CD8-positive, alpha-beta memory T cell (primary cell): ENCODE measurements at places on chromosomes 12 and 14.

GRCh38 chr12:6375269-6376078, at the start of gene SCNN1A:
Gene SCNN1A (minus strand): TSS chr12:6375563. CDS start chr12:6374783, 780 bp downstream.
- DNase-seq, result no peak

DNA sequence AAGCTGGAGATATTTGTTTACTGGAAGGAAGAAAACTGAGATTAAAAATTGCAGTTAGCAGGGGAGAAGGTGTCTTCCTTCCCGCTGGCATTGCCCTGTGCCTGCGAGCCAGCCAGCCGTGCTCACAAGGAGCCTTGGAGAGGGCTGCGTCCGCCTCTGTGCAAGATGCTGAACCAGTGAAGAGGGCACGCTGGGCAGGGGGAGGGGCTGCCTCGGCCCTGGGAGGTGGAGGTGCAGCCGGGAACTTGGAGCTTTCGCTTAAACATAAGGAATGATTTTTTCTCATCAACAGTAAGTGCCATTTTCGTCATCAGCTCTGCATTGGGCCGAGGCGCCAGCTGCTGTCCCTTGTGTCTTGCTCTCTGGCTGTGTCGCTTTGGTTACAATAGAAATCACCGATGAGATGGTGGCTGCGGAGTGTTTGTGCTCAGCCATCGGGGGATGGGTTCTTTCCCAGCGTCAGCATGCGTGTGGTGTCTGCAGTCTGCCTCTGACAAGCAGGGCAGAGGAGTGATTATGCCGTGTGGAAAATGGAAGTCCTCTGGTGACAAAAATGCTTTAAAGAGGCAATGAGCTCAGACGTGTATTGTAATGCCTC, 97.3 kb downstream of the ESR2 start:
- DNase-seq, result no peak

DNA sequence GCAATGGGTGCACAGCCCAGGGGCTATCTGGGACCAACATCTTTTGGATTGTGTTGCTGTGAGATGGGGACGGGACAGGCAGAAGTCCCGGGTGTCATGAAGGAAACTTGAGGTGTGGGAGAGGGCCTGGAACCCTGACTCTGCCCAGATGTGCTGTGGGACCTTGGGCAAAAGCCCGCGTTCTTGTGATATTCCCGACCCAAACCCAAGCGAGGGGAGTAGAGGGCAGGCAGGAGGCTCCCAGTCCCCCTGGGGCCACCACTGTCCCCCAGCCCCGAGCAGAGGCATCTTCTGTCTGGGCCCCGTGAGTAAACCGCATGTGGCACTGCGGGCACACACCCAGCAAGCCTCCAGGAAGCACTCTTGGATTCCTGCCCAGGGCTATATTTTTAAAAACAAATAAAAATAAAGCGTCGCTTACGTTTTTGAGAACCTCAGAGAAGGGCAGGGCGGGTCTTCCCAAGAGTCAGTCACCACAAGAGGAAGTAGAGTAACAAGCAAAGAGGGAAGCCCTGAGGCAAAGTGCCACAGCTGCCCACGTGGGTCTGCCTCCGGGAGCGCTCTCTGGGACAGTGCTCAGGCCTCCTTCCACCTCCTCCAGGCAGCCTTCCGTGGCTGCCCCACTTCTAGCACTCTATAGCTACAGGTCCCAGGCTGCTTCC, 39.5 kb downstream of the BEGAIN start:
- DNase-seq, result peak; percentile 27

DNA sequence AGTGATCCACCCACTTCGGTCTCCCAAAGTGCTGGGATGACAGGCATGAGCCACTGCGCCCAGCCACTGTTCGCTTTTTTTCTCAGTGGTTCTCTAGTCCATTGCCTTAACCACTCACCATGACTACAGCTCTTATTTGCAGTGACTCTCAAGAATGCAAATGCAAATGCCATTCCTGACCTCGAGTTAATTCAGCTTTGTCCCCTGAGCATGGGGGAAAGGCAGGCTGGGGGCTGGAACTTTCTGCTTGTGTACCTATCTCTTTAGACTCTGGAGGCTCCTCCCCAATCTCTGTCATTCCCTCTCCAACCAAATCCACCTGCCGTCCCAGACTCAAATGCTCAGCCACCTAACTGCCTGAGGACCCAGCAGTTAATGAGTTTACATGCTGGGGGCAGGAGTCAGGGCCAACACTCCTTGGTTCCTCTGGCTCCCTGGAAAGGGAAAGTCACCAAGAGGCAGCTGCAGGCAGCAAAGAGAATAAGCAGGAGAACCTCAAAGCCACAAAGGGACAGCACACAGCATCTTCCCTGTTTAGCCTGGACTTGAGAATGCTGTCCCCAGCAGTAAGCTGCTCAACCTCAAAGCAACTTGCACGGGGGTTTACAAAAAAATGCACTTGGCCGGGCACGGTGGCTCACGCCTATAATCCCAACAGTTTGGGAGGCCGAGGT, 5.3 kb upstream of the HNF1A start:
- DNase-seq, result no peak

DNA sequence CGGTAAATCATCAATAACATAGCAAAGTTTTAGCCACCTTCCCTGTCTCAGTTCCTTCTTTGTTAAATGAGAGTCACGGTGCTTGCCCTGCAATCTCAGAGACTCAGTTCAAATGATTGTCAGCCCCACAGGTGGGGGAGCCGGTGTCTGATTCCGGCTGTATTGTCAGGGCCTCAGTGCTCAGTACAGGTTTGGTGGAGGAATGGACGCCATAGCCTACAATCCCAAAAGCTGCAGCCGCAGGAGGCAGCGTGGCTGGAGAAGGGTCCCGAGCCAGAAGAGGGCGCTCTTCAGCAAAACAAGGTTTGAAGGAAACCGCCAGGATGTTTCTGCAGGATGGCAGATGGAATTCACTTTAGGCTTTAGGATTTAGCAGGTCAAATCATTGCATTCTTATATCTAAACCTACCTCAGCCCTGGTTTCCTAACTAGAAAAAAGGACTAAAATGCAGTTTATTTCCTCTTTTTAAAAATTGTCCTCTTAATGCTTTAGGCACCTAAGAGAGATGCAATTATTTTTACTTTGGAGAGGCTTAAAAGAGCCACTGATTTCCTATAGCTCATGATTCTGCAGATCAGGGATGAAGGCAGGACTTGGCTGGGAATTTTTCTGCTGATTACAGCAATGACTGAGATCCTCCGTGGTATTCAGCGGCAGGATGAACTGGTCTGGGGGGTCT, 29.2 kb downstream of the FOS start:
- peak; percentile 59 for DNase-seq

- DNase-seq, result no peak
These were observed 1.6 kb upstream of the PPP2R5E start for GRCh38 chr14:63544591-63545299.

GRCh38 chr14:99581374-99581773, 22.6 kb downstream of the CCDC85C start:
- DNase-seq, result no peak

- DNase-seq, result no peak
These were observed 51.5 kb downstream of the HECTD4 start for GRCh38 chr12:112330706-112331105.

GRCh38 chr12:122523846-122524718, 2.7 kb downstream of the RSRC2 start:
- no peak for DNase-seq
